D341Med (cell line): ENCODE measurements at places on chromosomes 4 and X.

- DNase-seq = no peak
These were observed 115.6 kb downstream of the FHIP1A start for GRCh38 chr4:151524610-151525009.

DNA sequence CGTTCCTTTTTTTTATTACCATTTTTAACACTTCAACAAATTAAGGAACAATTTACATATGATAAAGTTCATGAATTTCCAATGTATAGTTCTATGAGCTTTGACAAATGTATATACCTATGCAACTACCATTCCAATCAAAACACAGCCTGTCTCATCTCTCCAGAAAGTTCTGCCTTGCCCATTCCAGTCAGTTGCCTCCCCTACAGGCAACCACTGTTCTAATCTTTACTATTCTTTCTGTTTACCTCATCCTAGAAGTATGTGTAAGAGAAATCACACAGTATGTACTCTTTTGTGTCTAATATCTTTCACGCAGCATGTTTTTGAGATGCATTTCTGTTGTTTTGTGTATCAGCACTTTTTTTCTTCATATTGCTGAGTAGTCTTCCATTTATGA, 224.9 kb downstream of the KIT start:
- DNase-seq = no peak

DNA sequence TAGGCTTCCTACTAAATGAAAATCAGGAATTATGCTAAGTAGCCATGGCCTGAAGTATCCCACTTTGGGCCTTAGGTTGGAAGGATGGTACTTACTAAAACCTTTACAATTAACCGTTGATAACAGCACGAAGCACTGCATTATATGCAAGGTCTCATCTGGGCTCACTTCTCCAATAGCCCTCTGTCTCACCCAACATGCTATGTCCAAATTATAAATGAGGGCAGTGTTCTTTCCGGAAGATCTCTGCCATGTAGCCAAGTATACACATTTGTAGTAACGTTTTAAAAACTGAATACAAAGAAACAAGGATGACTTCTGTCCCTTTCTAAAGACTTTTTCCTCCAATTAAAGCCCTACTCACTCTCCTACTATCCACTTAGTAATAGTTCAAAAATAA, 51.6 kb downstream of the SCFD2 start:
- DNase-seq = no peak

DNA sequence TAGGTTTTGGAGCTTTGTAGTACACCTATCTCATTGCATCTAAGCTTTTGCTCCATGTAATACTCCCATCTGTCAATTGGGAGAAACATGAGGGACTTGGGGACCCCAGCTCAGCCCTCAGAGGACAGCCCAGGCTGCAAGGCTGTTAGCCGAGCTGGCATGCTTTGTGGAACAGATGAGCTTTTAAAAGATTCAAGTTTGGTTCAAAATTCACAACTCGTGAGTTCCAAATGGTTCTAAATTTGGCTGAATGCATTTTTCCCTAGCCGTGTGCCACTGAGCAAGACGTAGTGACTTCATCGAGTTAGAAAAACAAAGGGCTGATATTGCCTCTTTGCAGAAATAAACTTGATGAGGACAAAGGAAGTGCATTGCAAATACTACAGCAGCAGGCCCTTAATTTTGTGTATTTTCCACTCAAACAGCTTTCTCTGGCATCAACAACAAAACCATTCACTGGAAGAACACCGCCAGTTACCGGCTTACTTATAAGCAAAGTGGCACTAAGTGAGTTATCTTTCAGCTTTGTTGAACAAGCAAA, 165.0 kb upstream of the HS3ST1 start:
- no peak for DNase-seq

GRCh38 chrX:153736871-153737441, 12.3 kb downstream of the ABCD1 start:
- DNase-seq = no peak

DNA sequence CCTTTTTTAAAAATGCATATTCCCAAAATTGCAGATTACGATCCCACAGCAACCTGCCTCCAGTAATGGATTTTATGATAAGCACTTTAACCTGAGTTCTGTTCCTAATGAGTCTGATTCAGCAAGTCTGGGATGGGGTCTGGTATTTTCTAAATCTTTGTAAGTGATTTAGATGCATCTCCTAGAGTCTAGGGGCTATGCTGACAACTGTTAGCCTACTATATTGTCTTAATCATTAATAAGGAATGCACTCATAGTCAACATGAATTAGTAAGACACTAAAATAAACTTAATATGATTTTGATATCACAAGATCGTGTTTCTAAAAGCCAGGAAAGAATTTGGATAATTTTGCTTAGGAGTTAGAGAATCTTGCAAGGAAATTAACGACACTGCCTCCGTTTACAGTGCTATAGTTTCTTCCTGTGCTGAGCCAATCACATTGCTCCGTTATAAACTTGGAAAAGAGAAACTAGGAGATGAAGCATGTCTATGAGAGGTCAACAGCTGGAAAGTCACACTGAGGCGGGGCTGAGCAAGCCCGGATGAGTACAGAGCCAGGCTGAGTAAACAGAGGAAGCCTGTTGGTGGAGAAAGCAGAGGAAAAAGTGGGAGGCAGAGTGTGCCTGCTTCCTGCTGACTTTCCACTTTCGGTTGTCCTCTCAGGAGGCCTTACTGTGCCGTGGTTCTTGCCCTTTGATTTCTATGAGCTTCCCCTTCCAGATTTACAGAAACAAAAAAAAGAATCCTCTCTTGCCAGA, 5.4 kb downstream of the SCARB2 start:
- DNase-seq = no peak

GRCh38 chr4:71186566-71187403, 152.0 kb upstream of the SLC4A4 start:
- peak; percentile 74 for DNase-seq

- DNase-seq = no peak
These were observed 33.0 kb upstream of the ARHGAP6 start for GRCh38 chrX:11698702-11699101.

DNA sequence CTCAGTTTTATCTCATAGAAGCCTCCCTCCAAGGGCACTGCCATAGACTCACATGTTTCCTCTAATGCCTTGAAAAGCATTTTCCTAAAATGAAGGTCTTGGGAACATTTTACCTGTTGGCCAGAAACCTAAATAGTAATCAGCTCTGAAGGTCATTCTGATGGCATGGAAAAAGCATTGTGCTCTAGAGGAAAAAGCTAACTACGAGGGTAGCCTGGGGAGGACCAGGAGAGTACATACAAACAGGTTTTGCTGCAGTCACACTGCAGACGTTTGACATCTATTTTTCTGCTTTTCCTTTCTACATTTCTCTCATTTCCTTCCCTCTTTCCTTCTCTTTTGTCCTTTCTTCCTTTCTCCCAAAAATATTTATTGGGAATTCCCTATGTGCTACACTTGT, 103.3 kb upstream of the SORBS2 start:
- no peak for DNase-seq

- DNase-seq = no peak
These were observed 12.1 kb downstream of the LAMP2 start for GRCh38 chrX:120456973-120457372.

GRCh38 chr4:162535121-162535520, 371.3 kb upstream of the FSTL5 start:
- DNase-seq = no peak

GRCh38 chr4:12053966-12054365, 625.3 kb upstream of the HS3ST1 start:
- no peak for DNase-seq

- no peak for DNase-seq
These were observed 105.2 kb downstream of the PDE5A start for GRCh38 chr4:119523399-119523798.

DNA sequence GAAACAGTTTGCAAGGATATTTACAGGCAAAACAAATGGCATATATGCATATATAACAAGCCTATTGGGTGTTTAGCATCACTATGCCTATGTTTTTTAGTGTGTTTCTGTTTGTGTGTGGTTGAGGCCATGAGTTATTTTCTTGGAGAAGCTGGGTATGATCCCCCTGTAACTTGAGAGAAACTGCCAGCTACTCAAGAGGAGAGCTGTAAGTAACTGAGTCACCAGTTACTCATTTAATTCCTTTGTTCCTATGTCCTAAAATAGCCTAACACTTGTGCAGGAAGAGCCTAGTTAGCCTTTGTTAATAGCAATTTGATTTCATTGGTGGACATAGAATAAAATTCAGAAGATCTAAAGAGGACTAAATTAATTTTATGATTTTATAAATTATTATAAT, 79.1 kb downstream of the PWWP3B start:
- DNase-seq = no peak

DNA sequence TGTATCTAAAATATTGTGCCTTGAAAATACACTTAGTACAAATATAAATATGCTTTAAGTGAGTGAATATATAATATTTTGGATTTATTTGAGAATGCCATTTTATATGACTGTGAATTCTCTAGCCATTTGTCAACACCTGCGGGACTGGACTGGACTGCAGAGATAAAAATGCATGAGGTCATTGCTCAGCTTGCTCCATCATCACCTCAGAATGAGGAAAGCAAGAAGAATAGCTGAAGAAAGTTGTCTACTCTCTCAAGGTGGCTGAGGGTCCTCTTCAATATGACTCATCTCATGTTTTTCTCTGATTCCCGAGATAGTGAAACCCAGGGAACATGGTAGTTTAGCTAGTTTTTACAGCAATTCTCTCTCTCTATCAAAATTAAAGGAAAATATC, 732.5 kb upstream of the AGA start:
- no peak for DNase-seq

GRCh38 chr4:2433609-2434350, 15.0 kb downstream of the CFAP99 start:
- DNase-seq = no peak

GRCh38 chr4:2818351-2818939, 25.2 kb upstream of the ADD1 start:
- DNase-seq = no peak

GRCh38 chrX:86021652-86022289, 25.6 kb downstream of the CHM start:
- DNase-seq = no peak

- no peak for DNase-seq
These were observed 204.1 kb upstream of the NEIL3 start for GRCh38 chr4:177105536-177105935.

DNA sequence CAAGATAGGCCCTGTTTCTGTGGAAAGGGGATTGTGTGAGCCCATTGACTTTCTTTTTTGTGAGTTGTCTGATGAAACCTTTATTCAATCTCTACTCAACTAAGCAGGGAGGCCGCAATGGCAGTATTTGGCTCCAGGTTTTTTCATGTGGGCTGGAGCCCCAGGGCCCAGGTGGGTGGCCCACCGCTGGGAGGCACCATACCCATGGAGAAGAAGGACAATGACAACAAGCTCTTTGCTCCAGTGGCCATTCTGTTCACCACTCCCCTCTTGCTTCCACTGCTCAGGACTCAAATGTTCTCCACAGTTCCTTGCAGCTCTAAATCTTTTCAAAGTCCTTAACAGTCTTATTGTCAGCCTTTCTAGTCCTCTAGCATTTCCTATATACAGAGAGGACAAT, 54.1 kb downstream of the HOPX start:
- DNase-seq = no peak

GRCh38 chr4:159447296-159447695, 344.4 kb downstream of the RAPGEF2 start:
- no peak for DNase-seq

DNA sequence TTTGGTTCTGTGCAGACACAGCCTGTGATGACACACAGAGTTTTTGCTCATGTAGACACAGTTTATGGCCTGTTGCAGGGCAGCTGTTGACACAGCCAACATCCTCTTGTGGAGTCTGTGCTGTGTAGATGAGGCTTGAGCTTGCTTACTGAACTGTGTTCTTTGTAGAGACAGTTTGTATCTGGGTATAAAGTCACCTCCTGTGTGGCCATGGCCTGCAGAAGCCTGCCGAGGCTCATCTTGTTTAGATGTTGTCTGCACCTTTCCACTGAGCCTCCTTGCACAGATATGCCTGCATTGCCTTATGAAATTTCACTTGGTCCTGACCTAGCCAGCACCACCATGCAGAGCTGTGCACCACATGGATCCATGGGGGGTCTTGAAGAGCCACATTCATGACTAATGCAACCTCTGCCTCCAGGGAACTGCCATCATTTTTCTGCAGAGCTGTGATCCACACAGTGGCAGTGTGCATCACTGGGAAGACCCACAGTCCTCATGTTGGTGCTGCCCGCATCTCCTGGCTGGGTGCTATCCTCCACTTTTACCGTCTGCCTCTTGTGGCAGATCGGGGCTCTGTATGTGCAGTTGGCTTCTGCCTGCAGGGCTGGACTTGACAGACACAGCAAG, 198.0 kb upstream of the MAMLD1 start:
- DNase-seq = no peak

DNA sequence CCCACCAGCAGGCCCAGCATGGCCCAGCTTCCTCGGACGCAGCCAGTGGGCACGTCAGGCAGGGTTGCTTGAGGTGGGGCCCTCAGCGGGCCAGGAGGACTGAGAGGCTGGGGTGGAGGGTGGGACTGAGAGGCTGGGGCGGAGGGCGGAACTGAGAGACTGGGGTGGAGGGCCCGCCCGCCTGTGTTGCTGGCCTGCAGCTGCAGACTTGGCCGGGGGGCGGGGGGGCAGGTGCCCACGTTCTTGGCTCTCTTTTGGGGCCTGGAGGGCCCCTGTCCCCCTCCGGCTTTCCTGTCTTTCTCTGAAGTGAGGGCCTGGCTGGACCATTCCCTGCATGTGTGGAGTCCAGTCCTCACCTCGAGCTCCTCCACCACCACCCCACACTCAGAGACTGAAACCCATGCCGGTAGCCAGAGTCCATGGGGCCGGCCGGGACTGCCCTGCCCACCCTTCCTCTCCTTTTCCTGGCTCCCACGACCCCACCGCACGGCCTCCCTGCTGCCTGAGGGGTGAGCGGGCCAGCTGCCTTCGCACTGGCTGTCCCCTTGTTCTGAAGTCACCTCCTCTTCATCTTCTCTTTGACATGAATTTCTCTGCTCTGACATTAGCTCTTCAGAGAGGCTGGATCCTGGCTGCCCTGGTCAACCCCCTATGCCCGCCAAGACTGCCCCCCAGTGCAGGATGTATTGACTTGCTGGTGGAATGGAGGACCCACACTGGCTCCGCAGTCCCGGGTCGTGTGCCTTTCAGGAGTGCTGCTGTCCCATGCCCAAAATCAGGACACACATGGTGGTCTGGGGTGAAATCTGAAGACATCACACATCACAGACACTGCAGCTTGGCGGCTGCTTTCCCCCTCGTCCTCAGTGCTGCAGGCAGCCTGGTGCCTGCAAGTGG, 10.1 kb upstream of the NKX1-1 start:
- DNase-seq = peak; percentile 40

GRCh38 chr4:53321151-53321983, 44.5 kb downstream of the SCFD2 start:
- DNase-seq = no peak
